Left ventricle myocardium inferior (tissue), 1 donor: ENCODE measurements at places on chromosomes 2 and 18. TPM values are rescaled to one million over a fixed set of nuclear protein-coding genes. Genes with fewer than 3 reads are reported as not detected.
A peak's percentile ranks its signal among the peaks of the same experiment; 100 is the strongest.

DNA sequence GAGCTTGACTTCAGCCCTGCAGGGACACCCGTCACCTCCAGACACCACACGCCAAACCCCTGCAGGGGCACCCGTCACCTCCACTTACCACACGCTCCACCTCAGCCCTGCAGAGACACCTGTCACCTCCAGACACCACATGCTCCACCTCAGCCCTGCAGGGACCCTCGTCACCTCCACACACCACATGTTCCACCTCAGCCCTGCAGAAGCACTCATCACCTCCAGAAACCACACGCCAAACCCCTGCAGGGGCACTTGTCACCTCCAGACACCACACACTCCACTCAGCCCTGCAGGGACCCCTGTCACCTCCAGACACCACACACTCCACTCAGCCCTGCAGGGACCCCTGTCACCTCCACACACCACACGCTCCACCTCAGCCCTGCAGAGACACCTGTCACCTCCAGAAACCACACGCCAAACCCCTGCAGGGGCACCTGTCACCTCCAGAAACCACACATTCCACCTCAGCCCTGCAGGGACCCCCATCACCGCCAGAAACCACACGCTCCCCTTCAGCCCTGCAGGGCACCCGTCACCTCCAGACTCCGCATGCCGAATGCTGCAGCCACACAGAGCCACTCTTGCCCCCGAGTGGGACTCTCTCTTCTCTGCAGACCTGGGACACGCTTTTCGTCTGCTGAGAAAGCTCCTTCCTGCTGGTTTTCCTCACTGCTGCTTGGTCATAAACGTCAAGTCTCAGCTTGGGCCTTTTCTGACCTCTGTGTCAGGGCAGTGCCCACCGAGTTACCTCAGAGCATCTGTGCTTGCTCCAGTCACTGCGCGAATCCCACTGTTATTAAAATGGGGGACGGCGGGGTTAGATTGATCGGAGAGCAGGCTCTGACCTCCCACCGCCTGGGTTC, 77.5 kb upstream of the SALL3 start:
- no peak overlapping the region for H3K27ac ChIP-seq
- H3K27me3 ChIP-seq: peaks cover 53% of the 10 kb centered on the region
- DNase-seq: no peak
- H3K4me1 ChIP-seq: no peaks in the 10 kb centered on the region
- H3K4me3 ChIP-seq: no peak overlapping the region
- H3K36me3 ChIP-seq: no peaks in the 10 kb centered on the region

DNA sequence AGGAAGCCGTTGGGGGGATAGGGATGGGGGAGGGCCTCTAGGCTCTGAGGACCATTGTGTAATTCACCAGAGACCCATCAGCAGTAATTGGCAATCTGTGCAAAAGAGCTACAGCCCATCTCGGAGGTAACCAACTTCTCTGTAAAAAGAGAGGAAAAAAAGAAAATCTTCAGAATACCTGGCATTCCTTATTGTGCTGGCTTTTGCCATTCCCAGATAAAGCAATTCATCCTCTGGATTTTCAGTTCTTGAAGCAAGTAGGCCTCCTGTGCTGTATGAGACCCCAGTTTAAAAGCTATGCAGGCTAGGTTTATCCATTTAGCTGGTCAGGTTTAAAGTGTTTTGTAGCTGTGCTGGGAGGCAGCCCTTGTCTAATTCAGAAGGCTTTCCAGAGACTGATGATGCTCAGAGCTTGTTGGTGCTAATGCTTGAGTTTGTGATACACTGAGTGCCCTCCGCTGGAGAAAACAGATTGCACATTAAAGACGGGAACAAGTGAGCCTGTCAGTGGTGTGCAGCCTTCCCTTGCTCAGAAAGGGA, at the start of gene LRRTM4:
Gene LRRTM4 (minus strand): TSS at position 446 of the 540 bp plus-strand sequence.
- peak within 1 kb of the TSS; percentile 42 for H3K4me3 ChIP-seq
- H3K27me3 ChIP-seq: no peaks in the 10 kb centered on the region
- no peak within 1 kb of the TSS for H3K27ac ChIP-seq
- no peaks in the 10 kb centered on the region for H3K36me3 ChIP-seq

- H3K27ac ChIP-seq: peak overlapping the region; percentile 87
- DNase-seq: no peak
- peaks cover 22% of the 10 kb centered on the region for H3K36me3 ChIP-seq
- H3K4me1 ChIP-seq: peaks cover 27% of the 10 kb centered on the region
- H3K4me3 ChIP-seq: peak overlapping the region; percentile 80
Measured at GRCh38 chr2:210475706-210476105, 853 bp downstream of the LANCL1 start.

- no peaks in the 10 kb centered on the region for H3K36me3 ChIP-seq
- H3K27ac ChIP-seq: no peak overlapping the region
- peaks cover 6% of the 10 kb centered on the region for H3K4me1 ChIP-seq
Measured at GRCh38 chr18:48126240-48126639, 195.8 kb upstream of the SMAD2 start.

DNA sequence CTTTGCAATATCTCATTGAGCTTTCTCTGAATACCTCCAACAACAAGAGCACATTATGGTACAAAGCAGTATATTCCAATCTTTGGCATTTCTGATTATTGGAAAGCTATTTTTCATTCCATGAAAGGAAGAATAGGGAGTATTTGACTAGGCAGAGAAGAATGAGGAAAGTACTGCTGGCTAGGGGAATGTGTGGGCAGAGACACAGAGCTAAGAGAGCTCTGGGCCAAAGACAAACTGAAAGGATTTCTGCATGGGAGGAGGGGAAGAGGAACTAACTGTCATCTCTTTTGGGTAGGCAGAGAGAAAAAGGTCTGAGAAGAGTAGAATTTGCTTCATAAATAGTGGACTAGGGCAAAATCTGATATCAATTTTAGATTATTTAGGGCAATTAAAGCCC, 150.8 kb downstream of the CCDC85A start:
- H3K27ac ChIP-seq: peak overlapping the region; percentile 62
- no peak overlapping the region for H3K4me3 ChIP-seq
- peaks cover 62% of the 10 kb centered on the region for H3K4me1 ChIP-seq
- DNase-seq: no peak

DNA sequence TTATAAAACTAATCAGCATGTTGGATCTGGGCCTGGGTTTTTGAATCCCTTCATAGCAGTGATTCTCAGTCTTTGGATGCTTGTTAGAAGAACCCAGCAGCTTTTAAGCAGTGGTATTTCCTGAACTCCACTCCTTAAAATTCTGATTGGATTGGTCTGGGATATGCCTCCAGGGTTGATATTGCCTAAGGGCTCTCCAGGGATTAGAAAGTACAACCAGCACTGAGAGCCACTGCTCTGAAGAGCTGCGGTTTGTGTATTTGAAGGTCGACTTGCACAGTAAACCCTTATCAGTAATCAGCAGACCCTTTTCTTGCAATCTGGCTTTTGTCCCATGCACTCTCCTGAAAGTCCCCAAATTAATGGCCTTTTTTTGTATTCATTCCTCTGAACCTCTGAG, 17.0 kb upstream of the RBMS1 start:
- no peaks in the 10 kb centered on the region for H3K36me3 ChIP-seq
- H3K27me3 ChIP-seq: no peaks in the 10 kb centered on the region
- H3K27ac ChIP-seq: peak overlapping the region; percentile 7
- H3K4me3 ChIP-seq: no peak overlapping the region
- peaks cover 18% of the 10 kb centered on the region for H3K4me1 ChIP-seq

DNA sequence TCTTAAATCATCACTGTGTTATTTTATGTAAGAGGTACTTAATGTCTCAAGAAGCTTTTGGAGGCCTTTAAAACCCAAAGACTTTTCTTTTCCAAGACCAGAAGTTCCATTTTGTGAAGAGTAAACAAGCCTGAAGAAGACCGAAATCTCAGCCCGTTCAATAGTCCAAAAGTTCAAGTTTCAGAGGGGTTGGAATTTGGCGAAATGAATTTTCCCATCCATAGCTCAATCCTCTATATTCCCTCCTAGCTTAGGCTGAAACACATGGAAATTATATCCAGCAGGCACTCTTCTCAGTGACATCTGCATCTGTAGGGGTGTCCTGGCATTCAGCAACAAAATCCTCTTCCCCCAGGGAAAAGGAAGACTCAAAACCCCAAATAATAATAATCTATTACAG, 344.6 kb downstream of the ARHGAP15 start:
- no peaks in the 10 kb centered on the region for H3K36me3 ChIP-seq
- no peak overlapping the region for H3K4me3 ChIP-seq
- peak overlapping the region; percentile 66 for H3K27ac ChIP-seq
- peaks cover 13% of the 10 kb centered on the region for H3K4me1 ChIP-seq
- H3K27me3 ChIP-seq: no peaks in the 10 kb centered on the region
- no peak for DNase-seq

- no peak overlapping the region for H3K4me3 ChIP-seq
- no peak overlapping the region for H3K27ac ChIP-seq
- H3K36me3 ChIP-seq: no peaks in the 10 kb centered on the region
- DNase-seq: no peak
- H3K4me1 ChIP-seq: no peaks in the 10 kb centered on the region
- H3K27me3 ChIP-seq: no peaks in the 10 kb centered on the region
Measured at GRCh38 chr2:49687918-49688317, 533.6 kb upstream of the FSHR start.

The EML6 gene
- 0.77 TPM for total RNA-seq

The ALPI gene
- total RNA-seq: not detected

The ARID5A gene
- total RNA-seq: 17.3 TPM
